ENCODE measurements at places on chromosomes 5 and 9. TPM values are rescaled to one million over a fixed set of nuclear protein-coding genes. Genes with fewer than 3 reads are reported as not detected.

GRCh38 chr9:34576597-34577399 lies 12.7 kb downstream of the CNTFR start:
- H3K27me3 ChIP-seq = peaks cover 57% of the 10 kb centered on the region
- H3K36me3 ChIP-seq = no peaks in the 10 kb centered on the region
- no peak for DNase-seq
- no peak overlapping the region for H3K4me3 ChIP-seq
- no peak overlapping the region for H3K27ac ChIP-seq

- H3K27me3 ChIP-seq = no peaks in the 10 kb centered on the region
- DNase-seq = peak; percentile 12
These were observed 258.1 kb upstream of the IRX2 start for GRCh38 chr5:3009605-3010004.

DNA sequence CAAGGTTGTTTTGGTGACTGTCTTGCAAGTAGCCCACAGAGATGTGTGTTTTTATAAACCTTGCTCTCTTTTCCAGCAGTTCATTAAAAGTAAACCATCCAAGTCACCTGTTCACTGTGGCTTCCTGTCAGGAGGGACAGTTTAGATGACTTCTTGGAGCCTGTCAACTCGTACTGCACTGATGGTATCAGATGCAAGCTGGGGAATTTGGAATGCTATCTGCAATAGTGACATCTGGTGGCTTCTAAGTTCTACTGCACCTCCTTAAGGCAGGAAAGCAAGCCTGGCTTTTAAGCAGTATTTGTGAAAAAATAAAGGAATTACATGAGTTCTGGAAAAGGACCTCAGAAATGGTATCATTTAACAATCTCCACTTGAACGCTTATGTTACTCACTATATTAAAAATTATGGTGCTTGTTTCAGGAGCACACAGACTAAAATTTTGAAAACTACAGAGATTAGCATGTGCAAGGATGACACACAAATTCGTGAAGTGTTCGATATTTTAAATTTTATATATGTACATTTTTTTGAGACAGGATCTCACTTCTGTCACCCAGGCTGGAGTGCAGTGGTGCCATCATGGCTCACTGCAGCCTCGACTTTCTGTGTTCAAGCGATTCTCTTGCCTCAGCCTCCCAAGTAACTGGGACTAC lies 164.0 kb downstream of the TTC39B start:
- no peaks in the 10 kb centered on the region for H3K4me1 ChIP-seq
- H3K27ac ChIP-seq = no peak overlapping the region
- no peaks in the 10 kb centered on the region for H3K36me3 ChIP-seq
- no peak for DNase-seq
- no peaks in the 10 kb centered on the region for H3K27me3 ChIP-seq

GRCh38 chr5:167363065-167363464 lies 928.4 kb upstream of the WWC1 start:
- H3K36me3 ChIP-seq = no peaks in the 10 kb centered on the region
- no peak for DNase-seq
- no peak overlapping the region for H3K27ac ChIP-seq
- H3K4me3 ChIP-seq = no peak overlapping the region
- no peaks in the 10 kb centered on the region for H3K4me1 ChIP-seq

DNA sequence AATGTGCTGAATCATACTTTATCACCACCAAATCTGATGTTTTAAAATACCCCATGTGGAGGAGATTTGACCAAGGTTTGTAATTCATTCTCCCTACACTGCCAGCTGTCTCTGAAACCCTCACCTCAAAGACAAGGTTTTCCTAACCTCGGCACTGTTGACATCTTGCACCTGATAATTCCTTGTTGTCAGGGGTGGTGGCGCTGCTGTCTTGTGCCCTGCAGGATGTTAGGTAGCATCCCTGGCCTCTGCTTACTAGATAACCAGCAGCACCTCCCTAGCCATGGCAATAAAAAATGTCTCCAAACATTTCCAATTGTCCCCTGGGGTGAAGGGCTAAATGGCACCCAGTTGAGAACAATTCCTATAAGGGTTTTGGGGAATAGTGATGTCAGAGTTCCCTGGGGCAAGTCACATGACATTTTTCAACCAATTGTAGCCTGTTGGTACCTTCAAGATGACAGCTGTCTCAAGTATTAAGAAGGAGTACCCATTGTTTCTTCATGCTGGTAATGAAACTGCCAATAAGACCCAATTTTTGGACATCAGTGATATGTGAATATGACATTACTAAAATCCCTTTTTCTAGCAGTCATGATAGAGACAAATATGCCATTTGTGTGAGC lies 160.6 kb upstream of the PLCXD3 start:
- no peak for DNase-seq
- H3K36me3 ChIP-seq = no peaks in the 10 kb centered on the region
- no peak overlapping the region for H3K4me3 ChIP-seq
- H3K4me1 ChIP-seq = no peaks in the 10 kb centered on the region
- H3K27me3 ChIP-seq = no peaks in the 10 kb centered on the region

DNA sequence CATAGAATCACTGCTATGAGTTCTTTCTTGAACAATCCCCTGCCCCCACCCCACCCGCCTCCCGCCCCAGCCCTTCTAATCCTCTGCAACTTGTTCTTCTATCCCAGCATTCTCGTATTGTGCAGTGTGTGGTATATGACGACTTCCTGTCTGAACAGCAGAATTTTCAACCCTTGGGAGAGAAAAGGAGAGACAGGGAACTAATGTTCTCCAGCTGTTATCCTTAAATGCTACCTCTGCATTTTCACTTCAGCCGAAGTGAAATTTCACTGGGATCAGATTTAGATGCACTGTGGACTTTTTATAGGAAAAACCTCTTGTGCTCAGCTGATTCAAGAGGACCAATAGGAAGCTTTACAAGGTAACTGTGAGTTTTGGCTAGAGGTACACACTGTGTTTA lies 2.2 kb downstream of the FBXL7 start:
- DNase-seq = no peak
- no peaks in the 10 kb centered on the region for H3K36me3 ChIP-seq
- peak overlapping the region; percentile 64 for H3K4me3 ChIP-seq
- no peaks in the 10 kb centered on the region for H3K27me3 ChIP-seq
- H3K27ac ChIP-seq = peak overlapping the region; percentile 1

DNA sequence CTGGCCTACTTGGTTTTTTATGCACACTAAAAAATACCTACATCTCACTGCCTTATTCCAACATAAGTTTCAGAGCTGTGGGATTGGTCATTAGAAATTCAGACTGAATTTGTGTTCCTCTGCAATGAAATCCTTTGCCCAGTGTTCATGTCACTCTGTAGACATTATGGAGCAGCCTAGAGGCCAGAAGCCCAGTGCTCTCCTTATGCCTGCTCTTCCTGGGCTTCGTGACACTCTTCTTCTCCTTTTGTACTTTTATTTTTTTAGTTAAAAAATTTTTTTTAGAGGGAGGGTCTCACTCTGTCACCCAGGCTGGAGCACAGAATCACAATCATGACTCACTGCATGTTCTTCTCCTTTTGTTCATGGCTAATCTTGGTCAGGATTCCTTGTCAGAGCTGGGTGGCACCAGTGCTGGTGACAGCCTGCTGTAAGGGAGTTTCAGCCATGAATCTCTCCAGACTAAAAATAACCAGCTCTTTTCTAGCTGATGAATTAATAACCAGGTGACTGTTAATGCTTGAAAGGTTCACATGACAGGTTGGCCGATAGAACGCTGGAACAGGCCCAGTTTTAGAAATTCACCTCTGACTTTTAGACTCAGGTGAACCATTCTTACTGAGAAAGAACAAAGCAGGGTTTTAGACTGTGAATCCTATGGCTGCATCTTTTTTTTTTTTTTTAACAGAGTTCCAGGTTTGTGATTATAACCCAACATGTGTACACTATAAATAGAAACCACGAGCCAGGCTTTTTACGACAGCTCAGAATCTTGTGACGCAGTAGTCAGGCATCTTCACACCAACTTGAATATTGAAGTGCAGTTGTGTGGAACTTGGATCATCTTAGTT lies 34.1 kb upstream of the C5orf47 start:
- H3K36me3 ChIP-seq = peaks cover 94% of the 10 kb centered on the region
- H3K4me1 ChIP-seq = no peaks in the 10 kb centered on the region
- H3K27ac ChIP-seq = no peak overlapping the region
- no peaks in the 10 kb centered on the region for H3K27me3 ChIP-seq
- no peak for DNase-seq
- no peak overlapping the region for H3K4me3 ChIP-seq

DNA sequence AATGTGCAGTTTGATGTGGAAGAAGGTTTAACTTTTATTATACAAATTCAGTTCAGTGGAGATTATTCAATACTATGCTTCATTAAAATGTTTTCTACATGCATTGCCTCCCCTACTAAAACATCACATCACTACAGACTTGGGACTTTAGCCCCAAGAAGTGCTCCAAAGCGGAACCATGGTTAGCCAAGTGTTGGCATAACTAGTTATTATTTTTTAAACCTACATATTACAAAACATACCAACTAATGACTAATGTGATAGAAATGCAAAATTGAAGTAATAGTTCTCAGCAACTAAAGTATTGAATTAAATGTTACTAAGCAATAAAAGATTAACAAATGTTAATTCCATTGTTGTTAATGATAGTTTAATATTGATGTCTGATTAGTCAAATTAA lies 74.5 kb downstream of the XRCC4 start:
- no peaks in the 10 kb centered on the region for H3K27me3 ChIP-seq
- H3K4me3 ChIP-seq = no peak overlapping the region
- no peak for DNase-seq
- H3K36me3 ChIP-seq = no peaks in the 10 kb centered on the region
- no peaks in the 10 kb centered on the region for H3K4me1 ChIP-seq

DNA sequence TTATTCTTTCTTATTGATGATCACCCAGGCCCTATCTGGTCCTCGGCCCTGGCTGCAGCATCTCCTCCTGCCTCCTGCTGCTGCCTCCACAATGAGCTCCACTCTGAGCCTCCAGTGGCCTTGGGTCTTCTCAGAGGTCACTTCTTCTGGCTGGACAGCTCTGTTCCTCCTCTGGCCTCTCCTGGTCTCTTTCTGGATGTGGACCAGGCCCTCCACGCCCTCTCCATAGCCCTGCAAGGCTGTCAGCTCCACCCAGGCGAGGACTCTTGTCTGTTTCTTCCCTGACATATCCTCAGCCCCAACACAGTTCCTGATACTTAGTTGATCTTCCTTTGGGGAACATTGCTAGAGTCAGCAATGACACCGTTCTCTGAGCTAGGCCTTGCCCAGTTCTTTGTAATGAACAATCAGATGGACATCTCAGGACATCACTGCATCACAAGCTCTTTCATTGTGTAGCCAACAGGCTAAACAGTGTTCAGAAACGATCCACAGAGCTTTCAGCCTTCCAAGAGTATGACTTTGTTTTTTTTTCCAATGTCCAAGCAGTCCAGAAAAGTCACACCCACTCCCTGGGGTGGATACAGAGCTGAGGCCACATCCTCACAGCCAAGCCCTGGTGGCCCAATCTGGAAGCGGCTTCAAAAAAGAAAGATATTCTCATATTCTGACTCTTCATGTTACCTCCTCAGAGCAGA lies 62.5 kb upstream of the DNAH5 start:
- H3K36me3 ChIP-seq = no peaks in the 10 kb centered on the region
- no peak overlapping the region for H3K27ac ChIP-seq
- DNase-seq = no peak
- H3K4me1 ChIP-seq = peaks cover 6% of the 10 kb centered on the region
- H3K4me3 ChIP-seq = no peak overlapping the region

DNA sequence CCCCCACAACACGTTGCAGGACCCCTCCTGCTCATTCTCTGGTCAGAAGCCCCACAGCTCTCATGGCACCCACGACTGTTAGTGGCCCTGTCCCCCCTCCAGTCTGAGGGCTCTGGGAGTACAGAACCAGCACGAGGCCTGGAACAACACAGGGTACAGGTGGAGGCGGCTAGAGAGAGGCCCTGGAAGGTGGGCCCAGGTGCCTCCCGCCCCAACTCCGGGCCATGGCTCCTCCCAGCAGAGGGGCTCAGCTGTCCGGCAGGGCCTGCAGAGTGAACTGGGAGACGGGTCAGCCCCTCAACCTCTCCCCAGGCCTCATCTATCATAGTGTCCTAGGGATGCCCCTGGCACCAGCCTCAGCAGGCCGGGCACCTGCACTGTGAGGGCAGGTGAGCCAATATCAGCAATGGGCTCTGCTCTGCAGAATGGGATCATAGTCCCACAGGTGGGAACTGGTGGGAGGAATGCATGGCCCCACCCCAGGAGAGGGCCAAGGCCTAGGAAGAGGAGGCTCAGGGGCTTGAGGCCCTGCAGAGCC lies 58.6 kb downstream of the BARX1 start:
- DNase-seq = peak; percentile 45
- H3K4me3 ChIP-seq = no peak overlapping the region
- H3K27ac ChIP-seq = no peak overlapping the region
- H3K27me3 ChIP-seq = no peaks in the 10 kb centered on the region
- H3K4me1 ChIP-seq = no peaks in the 10 kb centered on the region

GRCh38 chr5:7517006-7517405 lies 121.1 kb downstream of the ADCY2 start:
- H3K36me3 ChIP-seq = no peaks in the 10 kb centered on the region
- no peak for DNase-seq
- H3K27ac ChIP-seq = no peak overlapping the region

GRCh38 chr5:84119252-84119651 lies 265.4 kb downstream of the EDIL3 start:
- H3K4me1 ChIP-seq = no peaks in the 10 kb centered on the region
- DNase-seq = no peak
- no peaks in the 10 kb centered on the region for H3K27me3 ChIP-seq
- H3K27ac ChIP-seq = no peak overlapping the region
- H3K4me3 ChIP-seq = no peak overlapping the region
- no peaks in the 10 kb centered on the region for H3K36me3 ChIP-seq

The SGCD gene
- 7.5 TPM for total RNA-seq

The LTC4S gene
- 22.6 TPM for total RNA-seq

The SPATA31D4 gene
- total RNA-seq = not detected

The CCDC192 gene
- not detected for total RNA-seq

The SHOC1 gene
- not detected for total RNA-seq

The CNTLN gene
- 7.4 TPM for total RNA-seq

The PLPP6 gene
- total RNA-seq = 5.5 TPM

The FGF18 gene
- total RNA-seq = 4.2 TPM

The SUB1 gene
- total RNA-seq = 142 TPM

The FLT4 gene
- 38.6 TPM for total RNA-seq

The ANKRD18B gene
- 1.2 TPM for total RNA-seq

The PTGDS gene
- total RNA-seq = 477 TPM

Measured in upper lobe of right lung (tissue), 1 donor.